ENCODE measurements at places on chromosomes 6 and 20. TPM values are rescaled to one million over a fixed set of nuclear protein-coding genes. Genes with fewer than 3 reads are reported as not detected.
A peak's percentile ranks its signal among the peaks of the same experiment; 100 is the strongest.

NRN1 gene
- total RNA-seq, result not detected

DNA sequence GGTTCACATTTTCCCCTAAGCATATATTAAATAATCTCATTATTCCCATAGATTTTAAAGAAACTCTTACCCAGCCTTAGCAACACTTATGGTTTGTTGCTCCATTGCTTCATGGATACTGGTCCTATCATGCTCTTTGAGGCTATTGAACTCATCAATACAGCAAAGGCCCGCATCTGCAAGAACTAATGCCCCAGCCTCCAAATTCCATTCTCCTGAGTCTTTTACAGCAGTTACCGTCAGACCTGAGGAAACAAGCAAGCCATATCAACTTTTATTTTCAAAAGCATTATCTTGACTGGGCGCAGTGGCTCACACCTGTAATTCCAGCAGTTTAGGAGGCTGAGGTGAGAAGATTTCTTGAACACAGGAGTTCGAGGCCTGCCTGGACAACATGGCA lies 37.7 kb upstream of the ASF1A start:
- peak; percentile 28 for DNase-seq

NNAT gene
- 0.54 TPM for total RNA-seq

DNA sequence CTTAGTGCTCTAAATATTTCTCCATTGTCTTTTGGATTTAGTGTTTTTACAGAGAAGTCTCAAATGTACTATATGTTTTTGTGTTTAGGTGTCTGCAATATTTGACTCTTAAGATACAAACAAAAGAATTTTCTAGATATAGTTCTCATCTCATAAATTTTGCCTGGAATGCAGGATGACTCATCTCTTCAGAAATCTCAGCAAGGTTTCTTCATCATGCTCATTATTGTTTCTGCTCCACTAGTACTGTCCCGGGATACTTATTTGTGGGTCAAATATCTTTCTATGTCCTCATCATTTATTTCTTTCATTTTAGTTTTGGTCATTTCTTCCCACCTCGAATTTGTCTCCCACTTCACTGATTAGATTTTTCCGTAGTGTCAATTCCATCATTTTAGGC lies 9.5 kb downstream of the AHI1 start:
- no peak for DNase-seq

DNA sequence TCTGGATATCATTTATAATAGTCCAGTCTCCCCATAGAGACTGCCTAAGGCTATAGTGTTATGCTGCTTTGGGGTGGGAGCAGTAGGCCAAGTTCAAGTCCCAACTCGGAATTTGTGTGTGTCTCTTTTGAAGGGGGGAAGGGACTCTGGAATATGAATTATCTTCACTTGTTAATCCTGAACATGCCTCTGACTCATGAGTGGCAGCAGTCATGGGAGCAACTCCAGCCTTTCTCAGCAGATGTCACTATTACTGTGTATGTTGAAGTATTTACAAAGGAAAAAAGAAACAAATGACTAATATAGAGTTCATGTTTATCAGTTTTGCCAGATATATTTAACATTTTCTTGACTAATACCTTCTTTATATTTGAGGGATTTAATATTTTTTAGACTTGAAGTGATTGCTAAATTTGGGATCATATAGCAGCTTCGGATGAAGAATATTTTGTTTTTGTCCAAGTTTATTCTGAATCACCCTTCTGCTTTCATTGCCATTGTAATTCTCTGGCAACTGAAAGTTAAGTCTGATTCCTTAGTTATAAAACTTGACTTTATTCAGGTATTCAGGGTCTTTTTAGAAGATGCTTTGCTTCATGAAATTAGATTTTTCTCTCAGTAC lies 23.4 kb downstream of the FAM217A start:
- DNase-seq, result peak; percentile 71

- DNase-seq, result no peak
These were observed 37.4 kb upstream of the BHLHE23 start for GRCh38 chr20:63044204-63044600.

DNA sequence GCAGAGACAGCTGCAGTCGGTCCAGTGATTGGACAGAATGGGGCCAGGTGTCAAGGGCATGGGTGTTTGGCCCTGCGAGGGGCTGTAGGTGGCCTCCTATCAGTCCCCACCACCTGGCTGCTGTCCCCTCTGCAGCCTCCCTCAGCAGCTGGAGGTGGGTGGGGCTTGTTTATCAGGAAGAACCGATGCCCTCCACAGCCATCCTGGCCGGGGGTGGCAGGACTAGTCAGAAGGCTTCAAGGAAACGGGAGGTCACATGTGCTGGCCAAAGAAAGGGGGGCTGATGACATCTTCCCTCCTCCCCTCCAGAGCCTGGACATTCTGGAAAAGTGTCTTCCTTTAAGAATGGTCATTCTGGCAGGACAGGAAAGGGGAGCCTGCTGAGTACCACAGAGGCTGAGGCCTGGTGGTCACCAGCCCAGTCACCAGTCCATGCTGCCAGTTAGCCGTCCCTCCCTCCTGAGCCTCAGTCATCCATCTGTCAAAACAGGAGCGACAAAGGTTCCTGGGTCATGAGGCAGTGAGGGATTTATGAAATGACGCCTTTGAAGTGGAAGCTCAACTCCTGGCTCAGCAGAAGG lies 4.1 kb downstream of the FAM210B start:
- no peak for DNase-seq

DNA sequence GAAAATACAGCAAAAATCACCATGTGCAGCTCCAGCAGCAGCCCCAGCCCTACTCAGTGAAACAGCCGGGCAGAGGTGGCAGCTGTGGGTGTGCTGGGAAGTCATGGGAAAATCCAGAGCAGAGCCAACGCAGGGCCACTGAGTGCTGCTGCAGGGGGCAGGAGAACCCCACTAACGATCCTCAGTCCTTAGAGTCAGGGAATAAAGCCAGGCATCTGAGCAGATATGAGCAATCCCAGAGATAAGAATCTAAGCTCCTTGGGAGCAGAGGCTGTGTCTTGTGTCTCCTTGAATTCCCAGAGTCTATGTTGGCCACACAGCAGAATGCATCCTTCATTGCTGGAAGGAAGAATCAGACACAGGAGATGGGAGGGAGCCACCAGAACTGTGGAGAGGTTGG lies 493.1 kb upstream of the MAP3K7 start:
- no peak for DNase-seq

- no peak for DNase-seq
These were observed 50.1 kb downstream of the GRM4 start for GRCh38 chr6:34095741-34096140.

DNA sequence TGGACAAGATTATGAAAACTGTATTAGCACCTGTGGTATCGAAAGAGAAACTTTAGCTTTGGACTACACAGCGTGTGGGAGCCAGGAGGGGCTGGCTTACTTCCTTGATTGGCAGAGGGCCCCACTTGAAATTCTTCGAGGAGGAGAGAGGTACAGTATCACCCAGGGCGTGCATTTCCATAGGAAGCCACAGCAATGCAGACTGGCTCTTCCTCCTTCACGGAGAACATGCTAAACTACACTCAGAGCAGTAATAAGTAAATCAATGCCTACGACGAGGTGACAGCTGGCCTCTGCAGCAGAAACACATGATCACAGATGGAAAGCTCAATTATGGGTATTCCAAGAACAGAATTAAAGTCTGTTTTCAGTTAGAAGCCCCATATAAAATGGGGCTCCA lies 44.2 kb downstream of the MYLK4 start:
- no peak for DNase-seq

Measured in foreskin keratinocyte (primary cell).